ENCODE measurements at places on chromosomes 6 and 20.
A peak's percentile ranks its signal among the peaks of the same experiment; 100 is the strongest.

DNA sequence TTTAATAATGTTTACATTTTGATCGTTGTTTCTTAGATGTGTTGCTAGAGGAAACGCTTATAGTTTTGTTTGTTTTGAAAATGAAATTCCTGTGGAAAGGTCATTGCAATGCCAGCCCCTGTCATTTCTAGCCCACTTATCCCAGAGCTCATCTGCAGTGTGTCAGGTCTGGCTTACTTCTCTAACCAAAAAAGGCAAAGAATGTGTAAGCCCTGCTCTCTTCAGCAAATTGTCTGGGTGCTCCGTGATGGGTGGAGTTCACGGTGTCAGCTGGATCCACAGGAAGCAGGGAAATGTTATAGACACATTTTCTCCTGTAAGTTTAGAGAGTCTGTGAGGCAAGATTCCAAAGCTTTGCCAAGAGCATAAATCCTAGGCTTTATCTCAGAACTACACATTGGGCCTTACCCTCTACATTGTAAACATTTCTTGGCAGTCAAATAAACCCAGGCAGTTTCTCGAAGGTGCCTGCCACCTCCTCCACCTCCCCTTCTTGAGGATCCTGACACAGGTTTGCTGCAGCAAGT lies 50.9 kb downstream of the RPRD1B start:
- peaks cover 5% of the 10 kb centered on the region for H3K4me1 ChIP-seq
- peak overlapping the region; percentile 89 for H3K27ac ChIP-seq
- ATAC-seq, result peak; percentile 86
- H3K36me3 ChIP-seq, result peaks cover 39% of the 10 kb centered on the region
- no peaks in the 10 kb centered on the region for H3K27me3 ChIP-seq

DNA sequence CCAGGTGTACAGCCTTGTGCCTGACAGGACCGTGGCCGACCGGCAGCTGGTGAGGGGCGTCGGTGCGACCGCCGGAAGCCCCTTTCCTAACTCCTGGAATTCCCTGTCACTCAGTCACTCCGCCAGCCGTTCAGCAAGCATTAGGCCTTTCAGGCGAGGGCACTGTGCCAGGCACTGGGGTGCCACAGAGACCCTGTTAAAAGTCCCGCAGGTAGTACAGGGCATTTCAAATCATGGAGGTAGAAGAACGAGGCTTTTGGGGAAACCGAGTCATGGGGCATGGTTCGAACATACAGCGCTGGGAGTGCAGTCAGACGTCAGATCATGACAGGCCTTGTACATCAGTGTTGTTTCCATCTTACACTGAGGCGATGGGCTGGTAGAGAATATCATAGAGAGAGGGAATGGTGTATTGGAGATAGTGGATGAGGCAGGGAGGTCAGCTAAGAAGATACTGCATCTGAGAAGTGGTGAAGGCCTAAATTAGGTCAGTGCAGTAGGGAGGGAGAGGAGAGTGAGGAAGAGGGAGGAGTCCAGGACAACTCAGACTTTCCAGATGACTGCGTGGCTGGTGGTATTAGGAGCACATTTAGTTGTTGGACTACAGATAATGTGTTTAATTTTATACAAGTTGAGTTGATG lies 892 bp upstream of the DXO start:
- H3K4me3 ChIP-seq, result peak overlapping the region; percentile 71
- no peaks in the 10 kb centered on the region for H3K27me3 ChIP-seq
- peak overlapping the region; percentile 97 for H3K27ac ChIP-seq
- peaks cover 20% of the 10 kb centered on the region for H3K4me1 ChIP-seq
- H3K36me3 ChIP-seq, result peaks cover 39% of the 10 kb centered on the region
- no peak for ATAC-seq

- peaks cover 52% of the 10 kb centered on the region for H3K27me3 ChIP-seq
- peak; percentile 35 for ATAC-seq
- no peak overlapping the region for H3K4me3 ChIP-seq
- no peak overlapping the region for H3K27ac ChIP-seq
- H3K36me3 ChIP-seq, result no peaks in the 10 kb centered on the region
Observed at GRCh38 chr20:1881240-1881835, 13.9 kb upstream of the SIRPA start.

- H3K4me1 ChIP-seq, result peaks cover 32% of the 10 kb centered on the region
- H3K36me3 ChIP-seq, result no peaks in the 10 kb centered on the region
- no peak for ATAC-seq
- no peak overlapping the region for H3K27ac ChIP-seq
- no peaks in the 10 kb centered on the region for H3K27me3 ChIP-seq
Observed at GRCh38 chr6:119071576-119071975, 6.9 kb downstream of the FAM184A start.

DNA sequence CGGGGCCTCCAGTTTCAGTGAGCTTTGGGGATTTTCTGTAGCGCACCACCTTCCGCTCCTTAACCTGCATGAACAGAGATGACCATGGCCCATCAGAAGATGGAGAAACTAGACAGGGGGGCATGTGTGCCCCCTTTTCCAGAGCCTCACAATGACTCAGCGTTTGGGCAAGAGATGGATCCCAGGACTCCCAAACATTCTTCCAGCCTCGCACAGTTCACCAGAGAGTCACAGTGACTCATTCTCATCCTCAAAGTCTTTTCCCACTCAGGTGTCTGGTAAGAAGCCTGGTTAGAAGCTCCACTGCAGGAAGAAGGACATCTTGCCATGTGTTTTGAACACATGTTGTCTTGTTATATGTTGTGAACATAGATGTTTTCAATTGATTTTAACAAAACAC lies 76.2 kb upstream of the FRMD1 start:
- H3K27ac ChIP-seq, result no peak overlapping the region
- H3K36me3 ChIP-seq, result no peaks in the 10 kb centered on the region
- ATAC-seq, result no peak
- H3K4me1 ChIP-seq, result peaks cover 16% of the 10 kb centered on the region

- peaks cover 96% of the 10 kb centered on the region for H3K27me3 ChIP-seq
- no peak for ATAC-seq
Observed at GRCh38 chr6:170294298-170294730, 3.4 kb upstream of the DLL1 start.

- ATAC-seq, result no peak
- H3K36me3 ChIP-seq, result no peaks in the 10 kb centered on the region
- H3K4me3 ChIP-seq, result peak overlapping the region; percentile 79
- no peaks in the 10 kb centered on the region for H3K27me3 ChIP-seq
Observed at GRCh38 chr6:148343047-148343782, 577 bp downstream of the SASH1 start.

GRCh38 chr20:63522091-63522868 lies 1.7 kb downstream of the PPDPF start:
- H3K4me1 ChIP-seq, result peaks cover 41% of the 10 kb centered on the region
- no peaks in the 10 kb centered on the region for H3K27me3 ChIP-seq
- no peak for ATAC-seq
- no peaks in the 10 kb centered on the region for H3K36me3 ChIP-seq

GRCh38 chr6:15508931-15509330 lies 153.9 kb downstream of the DTNBP1 start:
- no peaks in the 10 kb centered on the region for H3K36me3 ChIP-seq
- H3K4me3 ChIP-seq, result no peak overlapping the region
- H3K4me1 ChIP-seq, result peaks cover 26% of the 10 kb centered on the region
- no peaks in the 10 kb centered on the region for H3K27me3 ChIP-seq
- ATAC-seq, result no peak

All from gastroesophageal sphincter (tissue), 4 donors.